Dermis microvascular lymphatic vessel endothelial cell (primary cell): ENCODE measurements at places on chromosomes 11 and 22.

DNA sequence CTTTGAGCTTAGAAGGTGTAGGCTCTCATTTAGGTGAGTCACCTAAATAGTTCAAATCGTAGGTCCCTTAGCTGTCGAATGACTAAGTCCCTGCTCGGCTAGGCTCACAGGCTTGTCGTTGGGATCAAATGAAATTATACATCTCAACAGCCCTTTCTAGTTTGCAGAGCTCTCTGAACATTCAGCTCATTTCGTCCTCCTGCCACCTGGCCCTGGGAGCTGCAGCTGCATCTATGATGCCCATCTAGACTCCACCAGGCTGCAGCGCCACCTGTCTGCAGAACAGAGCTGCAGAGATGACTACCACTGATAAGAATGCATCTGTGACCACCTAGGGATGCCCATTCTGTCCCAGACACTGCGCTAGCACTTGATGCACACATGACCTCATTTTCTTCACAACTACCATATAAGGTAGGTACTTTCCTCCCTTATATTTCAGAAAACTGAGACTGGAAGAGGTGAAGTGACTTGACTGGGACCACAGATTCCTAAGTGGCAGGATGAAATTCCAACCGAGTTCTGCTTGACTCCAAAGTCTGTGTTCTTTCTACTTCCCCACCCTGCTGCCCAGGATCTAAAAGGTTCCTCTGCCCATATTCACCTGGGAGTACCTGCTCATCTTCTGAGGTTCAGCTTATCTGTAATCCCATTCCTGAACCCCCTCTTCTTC is 141.1 kb upstream of the NARS2 start:
- DNase-seq = peak; percentile 20

DNA sequence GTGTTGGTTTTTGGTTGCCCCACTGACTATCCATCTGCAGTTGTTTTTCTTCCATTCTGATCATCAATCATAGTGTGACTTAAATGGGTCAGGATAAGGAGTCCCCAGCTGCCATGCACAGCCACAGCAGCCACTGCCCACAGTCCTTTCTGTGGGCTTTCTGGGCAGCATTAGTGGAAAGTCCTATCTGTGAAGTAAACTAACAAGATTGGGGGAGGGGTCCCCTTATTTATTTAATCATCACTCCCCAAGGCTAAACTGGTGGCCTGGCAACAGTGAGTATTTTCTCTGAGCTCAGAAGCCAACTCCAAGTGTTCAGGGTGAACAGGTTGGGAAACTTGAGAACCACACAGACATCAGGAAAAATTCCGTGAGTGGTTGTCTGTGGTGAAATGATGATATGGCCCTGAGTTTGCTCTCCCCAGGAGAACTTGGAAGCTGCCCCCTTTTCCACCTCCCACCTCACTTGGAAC is 145.0 kb downstream of the CCDC34 start:
- DNase-seq = no peak

GRCh38 chr11:47004595-47005033 is 68.1 kb downstream of the CSTPP1 start:
- peak; percentile 66 for DNase-seq

- no peak for DNase-seq
Observed at GRCh38 chr11:112143597-112143996, 20.3 kb downstream of the IL18 start.

GRCh38 chr11:97269527-97269926 is 879.7 kb downstream of the JRKL start:
- no peak for DNase-seq

- no peak for DNase-seq
Observed at GRCh38 chr11:61632096-61632495, 48.1 kb upstream of the DAGLA start.

- no peak for DNase-seq
Observed at GRCh38 chr11:71544525-71545214, 3.5 kb upstream of the KRTAP5-9 start.

DNA sequence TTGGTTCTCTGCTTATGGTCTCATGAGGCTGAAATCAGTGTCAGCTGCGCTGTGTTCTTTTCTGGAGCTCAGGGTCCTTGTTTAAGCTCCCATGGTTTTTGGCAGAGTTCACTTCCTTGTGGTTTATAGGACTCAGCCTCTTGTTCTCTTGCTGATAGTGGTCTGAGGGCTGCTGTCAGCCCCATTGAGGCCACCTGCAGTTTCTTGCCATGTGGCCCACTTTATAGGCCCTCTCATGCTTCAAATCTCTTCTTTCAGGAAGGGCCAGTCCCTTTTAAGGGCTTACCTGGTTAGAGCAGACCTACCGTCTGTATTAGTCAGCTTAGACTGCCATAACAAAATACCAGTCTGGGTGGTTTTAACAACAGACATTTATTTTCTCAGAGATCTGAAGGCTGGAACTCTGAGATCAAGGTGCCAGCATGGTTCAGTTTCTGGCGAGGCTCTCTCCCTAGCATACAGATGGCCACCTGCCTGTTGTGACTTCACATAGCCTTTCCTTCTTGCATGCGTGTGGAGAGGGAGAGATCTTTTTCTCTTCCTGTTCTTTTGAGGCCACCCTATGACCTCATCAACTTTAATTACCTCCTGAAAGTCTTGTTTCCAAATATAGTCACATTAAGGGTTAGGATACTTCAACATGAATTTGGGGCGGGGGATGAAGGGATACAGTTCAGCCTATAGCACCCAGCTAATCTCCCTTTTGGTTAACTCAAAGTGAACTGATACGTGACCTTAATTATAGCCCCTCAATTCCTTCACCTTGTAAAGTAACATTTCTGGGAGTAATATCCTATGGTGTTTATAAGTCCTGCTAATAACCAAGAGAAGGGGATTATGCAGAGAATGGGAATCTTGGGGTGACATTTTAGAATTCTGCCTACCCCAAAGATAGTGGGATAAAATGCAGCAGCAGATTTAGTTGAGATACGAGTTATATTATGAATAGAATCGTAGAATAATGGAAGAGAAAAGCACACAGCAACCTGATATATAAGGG is 131.8 kb downstream of the UVRAG start:
- peak; percentile 17 for DNase-seq

DNA sequence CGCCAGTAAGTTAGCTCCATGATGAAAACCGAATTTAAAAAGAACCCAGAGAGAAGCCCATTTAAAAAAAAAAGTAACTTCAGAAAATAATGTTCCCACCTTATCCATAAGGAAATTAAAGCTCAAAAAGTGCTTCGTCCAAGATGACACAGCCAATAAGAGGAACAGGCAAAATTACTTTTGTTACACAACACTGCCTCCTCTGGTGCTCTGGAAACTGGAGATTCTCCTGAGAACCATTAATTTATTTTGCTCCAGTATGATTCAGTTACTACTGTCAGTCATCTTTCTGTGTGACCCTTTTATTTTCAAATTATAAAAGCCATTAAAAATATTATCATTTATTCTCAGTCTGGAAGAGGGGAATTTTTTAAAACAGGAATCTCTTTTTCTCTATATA is 2.0 kb downstream of the IFT27 start:
- DNase-seq = peak; percentile 50

- peak; percentile 74 for DNase-seq
Observed at GRCh38 chr22:19889951-19890350, 35.3 kb upstream of the GNB1L start.

GRCh38 chr11:23957314-23957713 is 539.5 kb upstream of the LUZP2 start:
- no peak for DNase-seq

- DNase-seq = no peak
Observed at GRCh38 chr11:33227578-33228261, 29.5 kb upstream of the HIPK3 start.

DNA sequence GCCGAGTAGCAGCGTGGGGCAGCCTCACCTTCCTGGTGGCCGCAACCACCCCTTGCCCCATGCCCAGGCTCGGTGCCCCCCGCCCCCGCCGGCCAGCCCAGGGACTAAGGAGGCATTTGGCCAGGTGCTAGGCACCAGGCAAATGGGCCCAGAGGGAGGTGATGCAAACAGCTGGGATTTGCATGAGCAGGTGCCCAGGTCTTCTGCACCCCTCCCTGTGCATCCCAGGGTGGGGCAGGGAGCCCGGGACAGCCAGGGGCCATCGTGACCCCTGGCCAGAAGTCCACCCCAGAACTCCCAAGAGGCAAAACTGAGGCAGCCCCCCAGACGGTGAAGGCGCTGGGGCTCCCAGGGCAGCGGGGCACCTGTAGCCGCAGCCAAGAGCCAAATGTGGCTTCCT is 18.1 kb downstream of the TRPM5 start:
- DNase-seq = no peak

GRCh38 chr11:35746356-35747153 is 84.0 kb downstream of the TRIM44 start:
- no peak for DNase-seq

DNA sequence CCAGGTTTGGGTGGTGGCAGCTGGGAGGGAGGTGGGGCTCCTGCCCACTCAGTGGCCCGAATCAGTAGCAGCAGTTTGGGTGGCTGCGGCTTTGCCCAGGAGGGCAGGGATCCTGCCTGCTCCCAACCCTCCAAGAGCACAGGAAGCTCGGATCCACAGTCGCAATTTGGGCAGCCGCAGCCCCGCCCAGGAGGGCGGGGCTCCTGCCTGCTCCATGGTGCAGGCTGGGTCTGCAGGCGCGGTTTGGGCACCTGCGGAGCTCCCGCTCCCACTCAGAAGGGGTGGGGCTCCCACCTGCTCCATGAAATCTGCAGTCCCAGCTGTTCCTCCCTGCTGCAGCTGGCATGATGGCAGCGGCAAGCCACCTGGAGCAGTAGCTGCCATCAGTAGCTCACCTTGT is 38.1 kb upstream of the CALCB start:
- DNase-seq = no peak

DNA sequence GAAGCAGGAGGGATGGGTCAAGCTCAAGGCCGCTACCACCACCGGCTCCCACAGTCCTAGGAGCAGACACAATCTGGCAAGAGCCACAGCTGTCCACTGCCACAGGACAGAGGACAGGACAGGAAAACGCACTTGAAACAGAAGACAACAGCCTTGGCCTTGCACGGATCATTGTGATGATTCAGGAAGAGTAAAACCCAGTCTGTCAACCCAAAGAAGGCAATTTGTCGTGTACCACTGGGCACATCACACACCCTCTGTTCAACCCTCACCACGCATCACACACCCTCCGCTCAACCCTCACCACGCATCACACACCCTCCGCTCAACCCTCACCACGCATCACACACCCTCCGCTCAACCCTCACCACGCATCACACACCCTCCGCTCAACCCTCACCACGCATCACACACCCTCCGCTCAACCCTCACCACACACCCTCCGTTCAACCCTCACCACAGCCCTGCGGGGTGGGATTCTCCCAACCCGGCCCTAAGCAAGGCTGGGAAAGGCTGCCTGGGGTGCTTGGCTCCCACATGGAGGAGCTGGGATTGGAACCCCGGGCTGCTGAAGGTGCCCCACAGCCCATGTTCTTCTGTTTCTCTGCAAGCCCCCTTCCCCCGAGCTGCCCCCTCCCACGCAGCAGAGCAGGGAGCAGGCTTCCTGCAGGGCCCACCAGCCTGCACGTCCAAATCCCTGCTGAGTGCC is 11.3 kb upstream of the CDC42BPG start:
- peak; percentile 11 for DNase-seq

DNA sequence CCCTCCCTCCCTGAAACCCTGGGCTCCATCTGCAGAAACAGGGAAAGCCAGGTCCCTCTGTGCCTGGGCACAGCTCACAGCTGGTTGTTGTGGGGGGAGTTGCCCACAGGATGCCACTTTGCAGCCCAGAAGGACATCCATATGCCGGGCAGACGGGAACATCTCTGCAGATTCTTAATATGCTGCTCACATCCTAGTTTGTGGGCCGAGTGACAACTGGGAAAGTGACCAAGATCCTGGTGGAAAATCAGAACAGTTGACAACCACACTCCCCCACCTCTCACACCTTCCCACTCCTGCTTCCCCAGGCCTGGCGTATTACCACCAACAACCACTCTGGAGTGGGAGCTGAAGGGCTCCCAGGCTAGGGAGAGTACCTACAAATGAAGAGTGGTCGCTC is 7.3 kb upstream of the SCGB1A1 start:
- no peak for DNase-seq

DNA sequence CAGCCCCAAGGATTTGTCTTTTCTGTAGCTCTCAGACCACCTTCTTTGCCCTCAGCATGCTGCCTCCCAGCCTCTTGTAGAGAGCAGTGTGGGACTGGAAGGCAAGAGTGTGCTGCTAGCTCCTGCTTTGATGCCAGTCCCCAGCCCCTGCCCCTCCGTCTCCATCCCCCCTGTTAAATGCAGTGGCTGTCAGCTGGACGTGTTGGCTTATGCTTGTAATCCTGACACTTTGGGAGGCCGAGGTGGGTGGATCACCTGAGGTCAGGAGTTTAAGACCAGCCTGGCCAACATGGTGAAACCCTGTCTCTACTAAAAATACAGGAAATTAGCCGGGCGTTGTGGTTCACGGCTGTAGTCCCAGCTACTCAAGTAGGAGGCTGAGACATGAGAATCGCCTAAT is 15.5 kb downstream of the SNRPD3 start:
- no peak for DNase-seq

GRCh38 chr22:44889255-44889878 is 120.4 kb downstream of the PHF21B start:
- no peak for DNase-seq

- DNase-seq = no peak
Observed at GRCh38 chr22:17239156-17239701, 20.0 kb upstream of the ADA2 start.

DNA sequence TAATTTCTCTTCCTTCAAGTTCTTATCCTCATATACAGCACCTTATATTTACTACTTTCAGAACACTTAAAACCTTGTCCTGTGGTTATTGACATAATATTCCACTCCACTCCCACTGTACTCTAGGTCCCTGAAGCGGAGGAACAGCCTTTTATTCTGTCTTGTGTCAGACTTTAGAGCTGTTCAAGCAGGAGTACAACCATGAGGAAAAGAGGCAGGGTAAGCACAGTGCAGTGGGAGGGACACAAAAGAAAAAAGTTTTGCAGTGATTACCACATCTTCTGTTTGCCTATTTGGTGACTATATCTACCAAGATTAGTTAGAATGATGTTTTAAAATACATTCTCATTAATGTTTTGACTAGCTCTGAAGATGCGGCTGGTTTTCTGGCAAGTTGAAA is 122.0 kb upstream of the CEP126 start:
- no peak for DNase-seq

- DNase-seq = no peak
Observed at GRCh38 chr11:120586072-120586471, 74.5 kb downstream of the GRIK4 start.

DNA sequence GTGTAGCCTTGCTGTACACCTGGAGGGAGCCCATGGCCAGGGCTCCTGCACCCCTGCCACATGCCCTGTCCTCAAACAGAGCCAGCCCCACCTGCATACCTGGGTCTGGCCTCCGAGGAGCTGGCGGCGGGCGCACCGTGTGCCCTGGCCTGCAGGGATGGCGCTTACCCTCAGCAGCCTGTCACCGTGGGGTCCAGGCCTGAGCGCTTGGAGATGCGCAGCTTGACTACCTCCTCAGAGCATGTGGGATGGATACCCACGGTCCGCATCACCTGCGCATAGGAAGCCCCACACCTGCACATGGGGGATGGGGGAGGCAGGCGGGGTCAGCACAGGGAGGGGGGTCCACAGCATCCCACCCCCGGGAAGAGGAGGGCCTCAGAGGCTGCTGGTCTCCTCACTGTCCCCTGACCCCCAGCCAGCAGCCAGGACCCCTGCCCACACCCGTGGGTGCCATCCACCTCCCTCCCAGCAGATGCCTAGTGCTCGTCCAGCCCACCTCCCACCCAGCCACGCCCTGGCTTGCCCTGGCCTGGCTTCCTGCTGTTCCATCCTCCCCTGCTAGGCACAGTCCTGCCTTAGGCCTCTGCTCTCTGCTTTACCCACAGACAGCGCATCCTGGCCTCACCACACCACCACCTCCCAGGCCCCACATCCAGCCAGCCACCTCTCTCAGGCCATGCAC is 22.4 kb upstream of the GNB1L start:
- no peak for DNase-seq
